ENCODE measurements at places on chromosomes 13 and 19.
A peak's percentile ranks its signal among the peaks of the same experiment; 100 is the strongest.

GRCh38 chr19:22600690-22601648 lies 33.2 kb upstream of the ZNF492 start:
- no peak for DNase-seq

- no peak for DNase-seq
Measured at GRCh38 chr19:49336482-49337266, 1.5 kb downstream of the CD37 start.

DNA sequence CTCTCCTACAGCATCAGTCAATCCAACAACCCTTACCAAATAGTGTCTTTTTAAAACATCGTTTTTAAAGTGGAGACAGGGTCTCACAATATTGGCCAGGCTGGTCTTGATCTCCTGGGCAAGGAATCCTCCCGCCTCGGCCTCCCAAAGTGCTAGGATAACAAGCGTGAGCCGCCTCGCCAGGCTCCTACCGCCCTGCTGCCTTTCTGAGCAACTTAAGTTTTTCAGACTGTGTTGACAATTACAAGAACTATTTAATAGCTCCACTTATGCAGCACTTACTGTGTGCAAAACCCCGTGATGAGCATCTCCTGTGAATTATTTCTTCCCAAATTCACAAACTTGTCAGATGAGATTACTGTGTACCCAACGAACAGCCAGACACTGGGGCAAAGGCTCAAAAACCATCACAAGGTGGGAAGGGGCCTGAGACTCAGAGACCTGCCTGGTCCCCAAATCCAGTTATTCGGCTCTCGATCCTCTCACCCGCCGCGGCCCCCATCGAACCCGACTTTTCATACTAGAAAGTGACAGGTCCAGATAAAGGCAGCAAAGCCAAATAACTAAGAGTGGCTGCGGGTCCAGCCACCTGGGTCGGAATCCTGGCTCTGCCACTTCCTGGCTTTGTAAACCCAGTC lies 581 bp downstream of the RPL18 start:
- no peak for DNase-seq

DNA sequence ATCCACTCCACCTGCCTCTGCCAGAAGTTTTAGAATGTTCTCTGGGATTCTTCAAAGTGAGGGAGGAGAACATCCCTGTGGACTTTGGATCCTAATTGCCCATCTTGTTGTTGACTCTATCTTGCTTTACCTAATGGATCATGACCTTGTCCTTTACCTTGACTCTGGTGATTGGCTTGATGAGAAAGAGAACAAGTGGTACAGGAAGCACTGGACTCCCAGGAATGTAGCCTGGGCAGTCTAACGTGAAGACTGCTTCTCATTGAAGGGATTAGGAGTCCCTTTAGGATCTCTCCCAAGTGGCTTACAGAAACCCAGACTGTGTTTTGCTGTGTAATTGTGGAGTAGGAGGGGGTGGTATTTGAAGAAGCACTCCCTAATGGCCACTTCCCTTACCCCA lies 63.9 kb downstream of the SLC10A2 start:
- no peak for DNase-seq

- DNase-seq, result no peak
Measured at GRCh38 chr13:36778083-36778671, 40.8 kb upstream of the RFXAP start.

- no peak for DNase-seq
Measured at GRCh38 chr19:17985037-17985818, 18.3 kb downstream of the KCNN1 start.

- no peak for DNase-seq
Measured at GRCh38 chr19:48613852-48614435, 932 bp downstream of the FAM83E start.

- DNase-seq, result no peak
Measured at GRCh38 chr19:33689868-33690267, 68.1 kb downstream of the CHST8 start.

- no peak for DNase-seq
Measured at GRCh38 chr19:1284293-1284978, 1.2 kb upstream of the EFNA2 start.

GRCh38 chr13:61824168-61824567 lies 408.5 kb upstream of the PCDH20 start:
- no peak for DNase-seq

- no peak for DNase-seq
Measured at GRCh38 chr13:43391036-43391435, 367.6 kb downstream of the DNAJC15 start.

GRCh38 chr13:24308068-24308445 lies 1.3 kb upstream of the C1QTNF9 start:
- DNase-seq, result no peak

DNA sequence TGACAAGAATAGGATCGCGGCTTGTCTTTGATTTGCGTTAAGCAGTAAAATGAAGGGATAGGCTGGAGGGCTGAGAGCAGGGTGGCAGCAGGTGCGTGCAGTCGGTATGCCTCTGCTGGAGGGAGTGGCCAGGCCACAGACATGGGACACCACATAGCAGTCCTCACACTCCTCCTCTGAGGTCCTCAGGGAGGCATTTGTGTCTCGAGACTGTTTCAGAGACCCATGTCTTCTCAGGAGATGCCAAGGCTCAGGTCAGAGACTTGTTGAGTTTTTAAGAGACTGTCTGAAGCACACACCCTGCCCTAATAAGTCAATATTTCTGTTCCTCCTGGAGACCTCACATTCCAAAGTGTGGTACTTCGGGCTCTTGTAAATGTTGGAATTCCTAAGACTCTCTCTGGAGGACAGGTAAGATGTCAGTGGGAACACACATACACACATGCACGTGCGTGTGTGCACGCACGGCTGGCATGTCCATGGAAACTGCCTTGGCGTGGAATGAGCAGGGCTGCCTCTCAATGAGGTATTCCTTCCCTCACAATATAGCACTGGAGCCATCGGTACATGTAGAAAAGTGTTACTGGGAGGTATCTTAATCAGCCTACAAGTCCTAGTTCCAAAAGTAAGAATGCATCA lies 46.4 kb downstream of the COL4A2 start:
- no peak for DNase-seq

DNA sequence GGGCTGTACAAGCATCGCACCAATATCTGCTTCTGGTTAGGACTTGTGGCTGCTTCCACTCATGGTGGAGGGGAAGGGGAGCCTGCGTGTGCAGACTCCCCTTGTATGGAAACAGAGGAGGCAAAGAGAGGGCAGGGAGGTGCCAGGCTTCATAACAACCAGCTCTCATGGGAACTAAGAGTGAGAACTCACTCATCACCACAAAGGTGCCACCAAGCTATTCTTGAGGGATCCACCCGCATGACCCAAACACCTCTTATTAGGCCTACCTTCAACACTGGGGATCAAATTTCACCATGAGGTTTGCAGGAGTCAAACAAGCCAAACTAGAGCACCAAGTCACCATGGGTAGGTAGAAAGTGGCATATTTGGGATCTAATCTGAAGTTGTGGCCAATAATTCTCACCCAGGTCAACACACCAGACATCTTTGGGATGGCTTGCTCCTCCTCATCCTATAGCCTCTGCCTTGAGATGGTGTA lies 46.4 kb downstream of the RUBCNL start:
- no peak for DNase-seq

GRCh38 chr19:4059891-4060620 lies 6.6 kb downstream of the ZBTB7A start:
- DNase-seq, result peak; percentile 52

- DNase-seq, result no peak
Measured at GRCh38 chr19:53272044-53272443, 4.5 kb upstream of the VN1R4 start.

GRCh38 chr19:16075430-16076153 lies 703 bp upstream of the TPM4 start:
- no peak for DNase-seq

DNA sequence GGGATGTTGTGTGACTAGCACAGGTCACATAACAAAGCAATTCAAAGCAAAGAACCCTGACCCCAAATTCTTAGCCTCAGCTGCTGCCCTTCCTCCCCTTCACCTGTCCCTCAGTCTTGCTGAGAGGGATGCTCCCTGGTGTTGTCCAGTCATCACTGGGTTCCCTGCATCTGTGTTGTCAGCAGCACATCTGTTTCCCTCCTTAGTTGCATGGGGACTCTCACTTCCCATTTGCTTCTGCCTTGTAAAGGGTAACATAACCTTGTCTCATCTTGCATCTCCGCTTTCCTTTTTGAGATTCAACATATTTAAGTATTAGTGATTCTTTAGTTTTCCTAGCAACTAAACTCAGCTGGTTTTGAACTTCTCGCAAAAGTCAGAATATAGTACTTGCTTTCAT lies 54.0 kb downstream of the SPATA13 start:
- no peak for DNase-seq

DNA sequence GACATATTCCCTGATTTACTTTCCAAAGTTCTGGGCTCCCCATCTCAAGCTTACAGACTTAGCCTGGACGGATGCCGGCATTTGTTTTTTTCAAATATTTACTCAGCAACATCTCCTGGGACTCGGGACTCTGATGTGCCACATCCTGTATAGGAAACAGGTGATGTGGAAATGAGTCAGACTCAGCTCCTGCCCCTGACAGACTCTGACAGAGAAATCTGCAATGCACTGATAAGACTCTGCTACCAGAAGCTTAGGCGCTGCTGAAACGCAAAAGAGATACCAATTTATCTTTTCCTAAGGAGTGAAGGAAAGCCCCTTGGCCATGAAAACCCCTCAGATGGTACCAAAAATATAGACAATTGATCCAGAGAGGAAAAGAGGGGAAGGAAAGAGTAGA lies 16.2 kb downstream of the LAIR2 start:
- DNase-seq, result no peak

- no peak for DNase-seq
Measured at GRCh38 chr13:80399340-80400163, 58.6 kb upstream of the SPRY2 start.

- no peak for DNase-seq
Measured at GRCh38 chr13:73571376-73571775, 512.6 kb downstream of the KLF5 start.

DNA sequence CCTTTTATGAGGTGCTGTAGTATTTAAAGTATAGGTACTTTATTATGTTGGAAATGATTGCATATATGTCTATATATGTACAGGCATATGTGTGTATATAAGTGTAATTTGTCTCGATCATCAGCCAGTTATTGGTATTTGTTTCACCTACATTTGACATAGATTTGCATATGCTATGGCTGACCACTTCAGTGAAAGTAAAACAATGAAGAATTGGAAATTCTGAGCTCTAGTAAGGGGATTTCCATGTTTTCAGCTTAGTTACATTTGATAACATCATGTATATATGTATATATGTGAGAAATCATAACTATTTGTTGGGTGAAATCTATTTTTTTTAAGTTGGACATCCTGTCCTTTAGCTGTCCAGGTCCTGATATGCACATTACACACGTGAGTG lies 1303.9 kb downstream of the EFNB2 start:
- no peak for DNase-seq

GRCh38 chr13:39760521-39760920 lies 105.1 kb downstream of the COG6 start:
- no peak for DNase-seq

All from activated T-helper 1 cell treated with Interleukin-2 at 50 U/mL for 16 hours (primary cell).